ENCODE measurements at places on chromosomes 2 and 18. TPM values are rescaled to one million over a fixed set of nuclear protein-coding genes. Genes with fewer than 3 reads are reported as not detected.

- no peak for DNase-seq
Observed at GRCh38 chr18:48003426-48004349, 73.2 kb upstream of the SMAD2 start.

- DNase-seq = no peak
Observed at GRCh38 chr18:12645751-12646203, 12.1 kb downstream of the SPIRE1 start.

GRCh38 chr2:69559442-69560146 lies 83.9 kb downstream of the AAK1 start:
- DNase-seq = no peak

GRCh38 chr18:7939521-7939920 lies 372.4 kb downstream of the PTPRM start:
- DNase-seq = no peak

GRCh38 chr2:17309741-17310339 lies 208.4 kb downstream of the RAD51AP2 start:
- DNase-seq = peak; percentile 6

DNA sequence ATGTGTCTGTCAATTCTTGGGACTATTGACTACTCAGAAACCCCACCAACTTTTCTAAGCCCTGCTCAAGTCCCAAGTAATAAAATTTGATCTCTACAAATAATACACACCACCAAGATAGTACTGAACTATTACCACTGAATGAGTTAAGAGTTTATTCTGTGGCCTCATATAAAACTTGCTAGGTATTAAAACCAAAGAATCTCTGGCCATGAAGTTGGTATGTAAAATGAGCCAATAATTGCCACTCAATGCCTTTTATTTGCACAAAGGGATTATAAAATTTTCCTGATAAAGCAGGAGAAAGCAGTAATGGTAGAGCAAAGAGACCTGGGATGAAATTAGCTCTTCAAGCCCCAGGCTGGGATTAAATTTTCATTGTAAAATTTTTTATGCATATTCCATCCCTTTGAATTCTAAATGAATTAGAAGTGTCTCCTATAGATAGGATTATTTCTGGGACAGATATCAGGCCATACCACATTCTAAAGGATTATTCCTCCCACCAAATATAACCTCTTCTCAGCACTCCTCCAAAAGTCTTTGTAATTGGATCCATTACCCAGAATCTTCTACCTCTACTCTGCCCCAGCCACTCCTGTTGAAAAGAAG lies 450.5 kb upstream of the ACVR2A start:
- no peak for DNase-seq

DNA sequence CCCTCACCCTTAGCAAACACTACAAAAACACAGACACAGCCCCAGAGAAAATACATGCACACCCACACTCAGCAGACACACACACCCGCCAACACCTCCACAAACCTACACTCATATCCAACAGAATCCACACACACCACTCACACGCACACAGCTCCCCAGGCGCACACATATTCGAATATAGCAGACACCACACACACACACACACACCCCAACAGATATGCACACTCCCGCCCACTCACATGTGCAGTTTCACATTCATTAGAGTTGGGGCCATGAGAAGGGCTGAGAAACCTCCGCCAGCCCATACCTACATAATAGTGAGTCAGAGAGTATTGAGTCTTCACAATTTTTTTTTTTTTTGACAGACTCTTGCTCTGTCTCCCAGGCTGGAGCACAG lies 29.4 kb upstream of the NOTO start:
- DNase-seq = no peak

DNA sequence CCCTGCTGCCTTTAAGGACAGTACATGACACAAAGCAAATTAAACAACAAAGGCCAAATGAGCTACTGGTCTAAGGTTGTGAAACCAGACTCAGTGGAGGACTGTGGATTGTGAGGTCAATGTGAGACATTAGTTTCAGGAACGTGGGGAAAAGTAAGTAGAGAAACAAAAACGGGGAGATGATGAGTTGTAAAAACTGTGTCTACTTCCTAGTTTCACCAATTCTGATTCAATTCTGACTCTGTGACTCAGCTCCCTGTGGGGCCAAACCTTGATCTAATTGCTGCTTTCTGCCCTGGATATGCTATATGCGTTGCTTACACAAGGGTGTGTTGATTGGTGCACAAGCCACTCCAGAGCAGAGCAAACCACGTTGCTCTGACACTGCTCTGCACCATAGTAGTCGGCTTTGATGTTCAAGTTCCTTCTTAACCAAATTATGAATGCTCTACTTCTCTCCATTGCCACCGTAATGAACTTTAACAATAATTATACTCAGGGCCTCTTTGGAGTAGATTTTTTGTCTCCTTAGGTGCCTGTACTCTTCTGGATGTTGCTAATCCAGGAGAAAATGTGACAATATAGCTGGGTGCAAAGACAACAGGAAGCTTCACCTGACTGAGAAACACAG lies 1640.1 kb upstream of the CELF4 start:
- no peak for DNase-seq

GRCh38 chr2:187514930-187515329 lies 39.3 kb downstream of the TFPI start:
- no peak for DNase-seq

DNA sequence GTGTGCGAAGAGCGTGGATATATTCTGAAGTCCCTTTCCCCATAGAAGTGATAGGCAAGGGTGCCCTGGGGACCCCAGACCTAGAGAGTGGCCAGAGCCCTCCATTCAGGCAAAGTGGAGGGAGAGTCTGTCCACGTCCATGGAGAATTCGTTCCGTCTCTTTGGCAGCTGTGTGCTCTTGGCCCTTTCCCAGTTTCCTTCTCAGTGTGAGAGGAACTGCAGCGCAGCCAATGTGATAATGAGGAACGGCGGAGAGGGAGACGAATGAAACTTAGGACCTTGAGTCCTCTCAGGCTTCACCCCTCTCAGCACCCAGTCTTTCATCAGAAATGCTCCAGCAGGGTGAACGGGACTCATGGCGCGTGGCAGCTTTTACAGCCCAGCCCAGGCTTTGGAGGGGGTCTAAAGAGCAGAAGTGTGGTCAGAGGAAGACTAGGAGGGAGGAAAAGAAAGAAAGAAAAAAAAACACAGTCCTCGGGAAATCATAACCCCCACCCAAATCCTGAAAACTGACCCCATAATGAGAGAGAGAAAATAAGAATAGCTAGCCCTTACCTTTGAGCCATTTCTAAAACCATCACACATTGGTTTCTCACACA lies 95.0 kb upstream of the RIOK3 start:
- no peak for DNase-seq

- DNase-seq = no peak
Observed at GRCh38 chr2:69453475-69454129, 16.4 kb upstream of the NFU1 start.

GRCh38 chr18:10188971-10189810 lies 265.2 kb upstream of the APCDD1 start:
- DNase-seq = no peak

DNA sequence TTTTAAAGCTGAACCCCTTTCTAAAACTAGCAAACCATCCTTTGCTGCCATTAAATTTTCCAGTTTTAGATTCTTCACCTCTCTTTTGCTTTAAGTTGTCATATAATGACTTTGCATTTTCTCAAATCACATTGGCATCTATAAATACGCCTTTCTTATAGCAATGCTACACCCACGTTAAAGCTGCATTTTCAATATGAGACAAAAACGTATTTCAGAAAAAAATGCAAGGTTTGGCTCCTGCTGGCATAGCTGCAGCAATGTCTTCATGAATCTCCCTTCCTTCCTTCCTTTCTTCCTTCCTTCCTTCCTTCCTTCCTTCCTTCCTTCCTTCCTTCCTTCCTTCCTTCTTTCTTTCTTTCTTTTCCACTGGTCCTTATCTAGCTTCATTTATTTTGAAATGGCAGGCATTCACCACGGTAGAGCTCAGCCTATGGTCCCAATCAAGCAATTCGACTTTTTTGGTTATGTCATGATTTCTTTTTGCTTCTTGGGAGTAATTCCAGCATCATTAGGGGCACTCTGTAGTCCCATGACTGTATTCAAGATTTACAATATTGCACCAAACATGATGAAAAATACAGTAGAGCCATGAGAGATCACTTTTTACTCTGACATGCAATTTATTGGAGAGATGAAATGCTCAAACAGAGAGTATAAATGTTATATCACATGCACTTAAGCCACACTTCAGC lies 8.8 kb upstream of the UGT1A10 start:
- no peak for DNase-seq

DNA sequence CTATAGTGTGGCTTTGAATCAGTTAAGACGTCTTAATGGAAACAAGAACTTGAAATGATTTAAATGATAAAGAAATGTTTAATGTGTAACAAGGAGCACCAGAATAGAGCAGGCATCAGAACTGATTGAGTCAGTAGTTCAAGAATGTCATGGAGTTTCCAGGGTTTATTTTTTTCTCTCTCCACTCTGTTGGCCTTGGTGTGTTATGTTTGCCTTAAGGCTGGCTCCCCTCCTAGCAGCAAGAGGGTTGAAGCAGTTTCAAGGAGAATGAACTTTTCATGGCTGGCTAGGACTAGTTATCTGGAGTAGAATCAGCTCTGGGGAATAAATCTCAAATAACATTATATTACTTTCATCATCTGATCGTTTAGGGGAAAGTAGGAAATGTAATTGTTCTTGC lies 13.4 kb upstream of the GLS start:
- no peak for DNase-seq

GRCh38 chr2:217740178-217740577 lies 262.6 kb downstream of the TNS1 start:
- DNase-seq = no peak

GRCh38 chr2:88211003-88211808 lies 41.1 kb downstream of the THNSL2 start:
- no peak for DNase-seq

DNA sequence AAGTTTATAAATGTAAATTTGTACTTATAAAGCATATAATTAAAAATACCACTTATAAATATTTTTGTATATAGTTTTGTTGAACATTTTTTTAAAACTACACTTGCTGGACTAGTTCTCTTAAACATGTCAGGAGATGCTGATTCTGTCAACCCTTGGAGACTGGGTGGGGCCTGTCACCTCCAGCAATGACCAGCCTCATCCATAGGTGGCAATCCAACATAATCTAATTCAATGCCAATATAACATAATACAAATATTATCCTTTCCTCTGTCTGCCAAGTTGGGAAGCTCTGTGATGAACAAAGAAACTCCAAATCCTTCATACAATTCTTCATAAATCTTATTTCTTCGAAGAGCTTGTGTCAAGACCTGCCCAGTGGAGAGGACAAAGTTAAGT lies 140.4 kb downstream of the RBMS1 start:
- DNase-seq = no peak

DNA sequence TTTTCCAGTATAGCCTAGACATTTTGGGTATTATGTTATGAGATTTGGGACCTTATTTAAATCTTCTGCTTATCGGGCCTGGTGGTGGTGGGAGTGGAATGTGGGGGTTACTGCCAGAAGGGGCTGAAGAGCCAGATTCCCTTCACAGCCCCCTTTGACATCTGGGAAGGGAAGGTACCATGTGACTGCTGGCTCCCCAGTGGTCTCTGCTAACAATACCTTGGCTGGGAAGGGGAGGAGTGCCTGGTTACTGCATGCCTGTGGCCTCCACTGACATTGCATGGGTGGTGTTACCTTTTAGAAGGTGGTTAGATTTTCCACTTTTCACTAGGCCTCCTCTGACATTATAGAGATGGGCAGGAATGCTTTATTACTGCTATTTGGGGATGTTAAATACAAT lies 8.0 kb downstream of the ATP9B start:
- DNase-seq = no peak

DNA sequence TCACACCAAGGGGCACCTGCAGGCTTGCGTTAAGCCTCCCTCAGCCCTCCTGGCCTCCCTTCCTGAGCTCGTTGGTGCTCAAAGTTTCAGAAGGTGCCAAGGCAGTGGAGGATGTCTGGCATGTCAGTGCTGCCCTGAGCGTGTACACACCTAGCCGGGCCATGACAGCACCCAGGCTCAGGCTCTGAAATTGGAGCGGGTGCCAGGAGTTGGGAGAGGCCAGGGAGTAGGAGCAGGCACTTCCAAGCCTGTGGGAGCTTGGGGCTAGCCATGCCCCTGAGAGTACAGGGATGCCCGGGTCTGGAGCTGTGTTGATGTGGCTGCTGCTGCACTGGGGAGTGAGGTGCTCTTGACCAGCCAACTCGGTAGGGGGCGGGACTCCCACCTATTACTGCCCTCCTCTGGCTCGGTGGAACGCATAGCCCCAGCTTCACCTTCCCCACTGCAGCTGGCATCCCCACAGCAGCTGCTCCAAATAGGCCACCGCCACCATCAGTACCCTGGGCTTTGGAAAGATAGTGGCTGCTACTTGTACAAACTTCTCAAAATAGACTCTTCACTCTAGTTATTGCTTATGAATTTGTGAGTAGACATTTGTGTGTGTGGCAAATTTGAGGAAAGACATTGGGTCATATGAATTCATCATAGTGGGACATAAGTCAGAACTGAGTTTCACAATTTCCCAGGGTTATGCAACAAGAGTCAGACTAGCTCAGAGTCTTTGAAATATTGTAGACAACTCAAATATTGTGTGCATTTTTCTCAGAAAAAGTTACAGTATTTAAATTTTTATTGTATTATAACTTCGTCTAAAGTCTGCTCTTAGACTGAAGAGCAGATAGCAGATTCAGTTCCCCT lies 6.8 kb upstream of the PCARE start:
- no peak for DNase-seq

- no peak for DNase-seq
Observed at GRCh38 chr2:170145191-170145590, 32.8 kb upstream of the MYO3B start.

- DNase-seq = no peak
Observed at GRCh38 chr2:74292751-74293150, 50.5 kb downstream of the SLC4A5 start.

GRCh38 chr2:215740071-215740470 lies 273.3 kb downstream of the MREG start:
- DNase-seq = no peak

The TTN gene
- total RNA-seq = 153 TPM

The GCG gene
- total RNA-seq = not detected

The DNAH7 gene
- total RNA-seq = 3.5 TPM

The ADAM23 gene
- 7.4 TPM for total RNA-seq

The PLA2R1 gene
- 17.9 TPM for total RNA-seq

The ABCG5 gene
- total RNA-seq = not detected

The CD207 gene
- not detected for total RNA-seq

The SAG gene
- not detected for total RNA-seq

The MROH2A gene
- 0.32 TPM for total RNA-seq

The SCN3A gene
- 6.1 TPM for total RNA-seq

The CCDC141 gene
- total RNA-seq = 18.0 TPM

The CNGA3 gene
- total RNA-seq = 0.85 TPM

The KATNAL2 gene
- 4.4 TPM for total RNA-seq

The TSN gene
- total RNA-seq = 58.8 TPM

The CTIF gene
- total RNA-seq = 26.6 TPM

The DPP4 gene
- 44.1 TPM for total RNA-seq

The SPEG gene
- total RNA-seq = 31.2 TPM
